NCI-H187 treated with DMSO at 0.1 percent for 48 hours (cell line): ENCODE measurements at places on chromosomes 16 and 17.

DNA sequence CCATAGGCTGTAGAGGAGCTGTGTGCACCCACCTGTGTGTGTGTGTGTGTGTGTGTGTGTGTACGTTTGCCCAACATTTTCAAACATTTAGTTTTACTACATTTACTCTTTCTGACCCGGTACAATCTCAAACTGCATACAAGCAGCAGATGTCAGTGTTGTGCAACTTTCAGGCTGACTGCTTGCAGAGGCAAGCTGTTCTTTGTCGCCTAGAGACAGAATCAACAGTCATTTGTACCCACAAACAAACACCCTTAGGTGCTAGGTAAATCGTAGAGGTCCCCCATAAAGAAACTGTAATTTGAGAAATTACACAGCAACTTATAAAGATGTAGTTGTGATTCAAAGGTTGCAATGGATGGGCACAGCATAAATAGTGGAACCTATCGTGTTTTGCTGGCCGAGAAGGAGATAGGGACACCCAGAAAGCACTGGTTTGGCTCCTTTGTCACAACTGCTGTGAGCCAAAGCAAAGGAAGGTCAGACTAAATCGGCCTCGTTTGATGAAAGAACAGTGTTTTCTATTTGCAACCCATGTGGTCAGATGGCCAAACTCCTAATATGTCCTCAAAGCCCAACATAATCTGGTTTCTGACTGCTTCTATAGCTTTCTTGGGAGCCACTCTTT, 478.4 kb downstream of the TOX3 start:
- DNase-seq = no peak

DNA sequence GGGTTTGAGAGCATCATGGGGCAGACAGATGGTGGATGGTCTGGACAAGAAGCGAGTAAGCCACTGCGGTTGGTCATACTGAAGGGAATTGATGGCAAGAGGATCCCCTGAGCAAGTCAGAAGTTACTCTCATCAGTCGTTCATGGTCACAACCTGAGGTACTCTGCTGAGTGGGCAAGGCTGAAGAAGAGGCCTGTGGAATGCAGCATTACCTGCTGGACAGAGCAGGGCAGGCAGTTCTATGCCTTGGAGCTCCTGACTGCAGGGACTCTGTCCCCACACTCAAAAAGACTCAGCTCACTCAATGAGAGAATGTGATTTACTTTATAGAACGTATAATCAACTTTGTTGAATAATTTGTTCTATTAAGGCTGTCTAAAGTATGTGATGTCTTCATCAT, 28.3 kb downstream of the ALDH3A2 start:
- DNase-seq = no peak

DNA sequence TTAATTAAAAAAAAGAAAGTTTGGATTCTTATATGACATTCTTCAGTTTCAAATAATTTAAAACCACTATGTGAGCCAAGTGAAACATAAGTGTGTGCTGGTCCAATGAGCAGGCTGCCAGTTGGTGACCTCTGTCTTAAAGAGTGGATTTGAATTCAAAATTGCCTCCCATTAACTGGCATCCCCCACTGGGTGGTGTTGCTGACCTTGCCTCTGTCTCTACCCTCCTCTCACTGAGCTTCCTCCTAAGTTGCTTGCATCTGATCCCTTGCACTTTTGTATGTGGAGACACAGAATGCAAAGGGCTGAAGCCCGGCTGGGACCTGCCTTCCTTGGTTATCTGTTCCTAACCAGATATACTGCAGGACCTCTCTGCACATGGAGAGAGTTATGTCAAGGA, 160.6 kb downstream of the CYLD start:
- no peak for DNase-seq

GRCh38 chr17:28271431-28271830, 47.6 kb upstream of the TMEM97 start:
- DNase-seq = no peak

DNA sequence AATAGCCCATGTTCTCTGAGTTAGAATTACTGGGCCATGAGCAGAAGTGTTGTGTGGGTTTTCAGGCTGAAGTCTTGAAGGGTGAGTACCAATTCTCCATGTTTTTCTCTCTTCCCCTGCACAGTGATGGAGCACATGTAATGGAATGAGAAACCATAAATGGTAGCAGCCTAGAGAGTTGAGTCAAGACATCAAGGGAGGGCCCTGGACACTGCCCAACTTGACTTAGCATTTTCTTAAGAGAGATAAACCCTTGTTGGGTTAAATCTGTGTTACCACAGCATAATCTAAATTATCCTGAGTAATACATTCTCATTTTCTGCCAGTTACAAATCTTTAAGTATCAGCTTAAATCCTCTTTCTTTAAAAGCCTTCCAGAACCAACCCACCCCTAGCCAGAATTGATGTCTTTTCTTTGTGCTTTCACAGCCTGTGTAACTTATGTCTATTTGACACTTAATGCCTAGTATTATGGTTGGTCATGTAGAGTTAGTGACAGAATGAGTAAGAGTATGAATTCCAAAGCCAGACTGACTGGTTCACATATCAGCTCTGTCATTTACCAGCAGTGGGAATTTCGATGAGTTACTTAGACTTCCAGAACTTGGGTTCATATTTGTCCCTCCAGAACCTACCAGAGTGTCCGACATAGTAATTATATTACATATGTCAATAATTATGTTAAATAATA, 27.0 kb upstream of the RGS9 start:
- no peak for DNase-seq

- no peak for DNase-seq
Observed at GRCh38 chr16:84717484-84717883, 17.7 kb downstream of the USP10 start.

GRCh38 chr17:57530508-57530907, 214.6 kb downstream of the CCDC182 start:
- DNase-seq = no peak

- no peak for DNase-seq
Observed at GRCh38 chr16:88743693-88744576, 37.6 kb downstream of the CTU2 start.
